Thoracic aorta (tissue), 2 donors: ENCODE measurements at places on chromosomes 12 and 14. TPM values are rescaled to one million over a fixed set of nuclear protein-coding genes. Genes with fewer than 3 reads are reported as not detected.

DNA sequence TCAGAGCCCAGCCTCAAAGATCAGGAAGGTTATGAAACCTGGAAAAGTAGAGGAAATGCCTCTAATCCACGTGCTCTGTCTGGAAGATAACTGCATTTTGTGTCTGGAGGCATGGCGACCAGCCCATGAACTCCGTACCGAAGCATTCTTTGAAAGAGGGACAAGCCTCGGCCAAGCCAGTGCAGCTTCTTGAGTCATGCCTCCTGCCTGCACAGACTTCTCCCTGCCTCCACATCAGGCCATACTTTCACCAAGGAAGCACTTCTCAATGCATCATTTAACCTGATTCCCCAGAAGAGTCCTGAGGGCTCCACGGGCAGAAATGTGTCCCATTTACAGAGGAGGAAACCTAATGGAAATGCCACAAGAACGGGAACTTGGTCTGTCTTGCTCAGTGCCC lies 3.4 kb downstream of the ACTN1 start:
- no peak for DNase-seq
- peaks cover 25% of the 10 kb centered on the region for H3K36me3 ChIP-seq
- no peaks in the 10 kb centered on the region for H3K27me3 ChIP-seq
- H3K4me3 ChIP-seq, result peak overlapping the region; percentile 99

- H3K27ac ChIP-seq, result no peak overlapping the region
- H3K36me3 ChIP-seq, result no peaks in the 10 kb centered on the region
- no peaks in the 10 kb centered on the region for H3K4me1 ChIP-seq
- no peaks in the 10 kb centered on the region for H3K27me3 ChIP-seq
Measured at GRCh38 chr14:70045844-70046535, 142.8 kb downstream of the SLC8A3 start.

DNA sequence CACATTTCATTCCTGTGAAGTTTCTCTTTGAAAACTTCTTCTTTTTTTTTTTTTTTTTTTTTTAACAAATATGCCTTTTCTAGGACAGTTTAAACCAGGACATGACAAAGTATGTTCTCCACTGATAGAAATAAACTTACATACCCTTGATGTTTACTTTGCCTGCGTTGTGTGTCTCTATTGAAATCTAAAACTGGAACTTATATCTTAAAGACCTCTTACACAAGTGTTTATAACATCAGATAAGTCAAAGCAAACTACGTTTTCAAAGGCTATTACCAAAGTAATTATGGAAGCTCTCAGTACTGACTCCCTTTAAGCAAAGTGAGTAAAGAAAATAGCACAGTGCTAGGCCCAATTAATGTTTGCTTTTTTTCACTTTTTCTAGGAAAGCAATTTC lies 30.6 kb upstream of the ISM2 start:
- DNase-seq, result no peak
- no peaks in the 10 kb centered on the region for H3K27me3 ChIP-seq
- peaks cover 11% of the 10 kb centered on the region for H3K4me1 ChIP-seq

GRCh38 chr12:8584004-8584403 lies 28.7 kb downstream of the AICDA start:
- no peaks in the 10 kb centered on the region for H3K27me3 ChIP-seq
- DNase-seq, result no peak
- no peak overlapping the region for H3K27ac ChIP-seq
- no peak overlapping the region for H3K4me3 ChIP-seq

DNA sequence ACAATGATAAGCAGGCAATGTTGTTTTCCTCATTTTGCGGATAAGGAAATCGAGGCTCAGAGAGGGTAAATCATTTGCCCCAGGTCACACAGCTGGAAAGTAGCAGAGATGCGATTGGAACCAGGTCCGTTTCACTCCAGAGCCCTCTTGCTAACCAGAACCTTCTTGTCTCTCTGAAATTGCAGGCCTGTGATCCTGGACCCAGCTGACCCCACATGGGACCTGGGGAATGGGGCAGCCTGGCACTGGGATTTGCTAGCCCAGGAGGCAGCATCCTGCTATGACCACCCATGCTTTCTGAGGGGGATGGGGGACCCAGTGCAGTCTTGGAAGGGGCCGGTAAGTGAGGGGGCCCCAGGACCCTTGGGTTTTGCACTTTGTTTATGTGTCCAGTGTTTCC lies 9.5 kb downstream of the OAS3 start:
- no peak for DNase-seq
- no peak overlapping the region for H3K27ac ChIP-seq
- peaks cover 9% of the 10 kb centered on the region for H3K36me3 ChIP-seq
- H3K4me3 ChIP-seq, result no peak overlapping the region

The KRT6A gene
- 0.68 TPM for total RNA-seq

The LRP1-AS gene
- total RNA-seq, result not detected

DNA sequence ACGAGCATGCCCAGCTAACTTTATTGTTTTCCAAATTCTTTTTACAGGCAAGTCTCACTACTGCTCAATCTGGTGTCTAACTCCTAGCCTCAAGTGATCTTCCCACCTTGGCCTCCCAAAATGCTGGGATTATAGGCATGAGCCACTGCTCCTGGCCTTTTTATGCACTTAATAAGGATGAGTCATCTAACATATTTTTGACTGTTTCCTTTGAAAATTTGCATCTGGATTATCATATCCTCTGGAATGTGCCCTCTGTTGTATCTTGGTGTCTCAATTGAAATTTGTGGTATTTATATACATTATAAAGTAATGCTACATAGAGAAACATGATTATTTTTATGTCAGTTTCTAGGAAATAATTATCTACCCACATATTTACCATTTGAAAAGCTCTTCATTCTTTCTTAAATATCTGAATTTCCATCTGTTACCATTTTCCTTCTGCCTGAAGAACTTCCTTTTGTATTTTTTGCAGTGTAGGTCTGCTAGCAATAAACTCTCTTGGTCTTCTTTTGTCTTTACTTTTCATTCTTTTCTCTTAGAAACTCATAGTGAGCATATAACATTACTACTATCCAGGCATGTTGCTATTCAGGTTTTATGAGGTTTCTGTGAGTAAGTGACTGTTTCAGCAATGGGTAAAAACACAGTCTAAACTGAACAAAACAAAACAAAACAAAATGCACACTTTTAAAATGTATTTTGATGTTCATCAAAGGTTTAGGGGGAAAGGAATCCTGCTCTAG lies 52.8 kb upstream of the CNOT2 start:
- H3K4me1 ChIP-seq, result no peaks in the 10 kb centered on the region
- H3K4me3 ChIP-seq, result no peak overlapping the region
- no peaks in the 10 kb centered on the region for H3K27me3 ChIP-seq
- no peaks in the 10 kb centered on the region for H3K36me3 ChIP-seq

GRCh38 chr14:101113108-101113612 lies 209.6 kb upstream of the RTL1 start:
- H3K27me3 ChIP-seq, result no peaks in the 10 kb centered on the region
- no peak overlapping the region for H3K4me3 ChIP-seq
- no peak overlapping the region for H3K27ac ChIP-seq
- H3K4me1 ChIP-seq, result no peaks in the 10 kb centered on the region
- no peak for DNase-seq
- H3K36me3 ChIP-seq, result no peaks in the 10 kb centered on the region

DNA sequence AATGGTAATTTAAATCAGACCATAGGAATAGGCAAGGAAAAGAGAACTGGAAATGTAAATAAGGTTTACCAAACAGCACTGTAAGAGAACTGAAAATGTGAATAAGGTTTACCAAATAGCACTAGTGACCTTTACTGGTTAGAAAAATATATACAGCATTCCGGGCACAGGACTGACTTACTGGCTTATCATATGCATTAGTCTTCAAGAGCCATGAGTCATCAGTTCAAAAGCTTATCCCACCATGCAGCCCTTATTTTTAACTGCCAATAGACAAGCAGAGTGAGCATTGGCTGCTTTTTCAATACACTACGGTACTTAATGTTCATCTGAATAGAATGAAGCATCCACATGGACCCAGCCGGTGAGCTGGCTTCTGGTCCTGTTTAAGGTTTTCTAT lies 13.0 kb upstream of the NELL2 start:
- no peak for DNase-seq
- no peaks in the 10 kb centered on the region for H3K4me1 ChIP-seq
- no peaks in the 10 kb centered on the region for H3K36me3 ChIP-seq
- no peak overlapping the region for H3K4me3 ChIP-seq

DNA sequence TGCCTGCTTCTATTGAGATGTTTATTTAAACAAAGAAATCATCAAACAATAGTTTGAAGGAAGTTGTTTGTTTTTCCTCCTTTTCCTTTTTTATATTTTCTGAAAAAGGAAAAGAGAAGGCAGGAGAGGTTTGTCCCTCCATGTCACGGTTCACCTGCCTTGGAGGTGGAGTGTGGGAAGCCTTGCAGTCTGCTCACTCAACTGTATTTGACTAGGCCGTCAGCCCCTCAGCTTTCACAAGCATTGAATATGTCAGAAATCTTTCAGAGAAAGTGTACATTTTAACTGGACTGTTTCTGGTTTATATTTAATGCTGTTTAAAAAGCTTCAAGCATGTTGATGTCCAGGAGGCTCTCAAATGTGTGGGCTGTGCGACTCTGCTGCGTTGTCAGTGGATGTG lies 370.4 kb downstream of the NPAS3 start:
- no peak for DNase-seq
- H3K27ac ChIP-seq, result no peak overlapping the region
- no peaks in the 10 kb centered on the region for H3K4me1 ChIP-seq
- H3K4me3 ChIP-seq, result no peak overlapping the region
- no peaks in the 10 kb centered on the region for H3K27me3 ChIP-seq
- no peaks in the 10 kb centered on the region for H3K36me3 ChIP-seq

The KIF26A gene
- total RNA-seq, result 3.9 TPM

DNA sequence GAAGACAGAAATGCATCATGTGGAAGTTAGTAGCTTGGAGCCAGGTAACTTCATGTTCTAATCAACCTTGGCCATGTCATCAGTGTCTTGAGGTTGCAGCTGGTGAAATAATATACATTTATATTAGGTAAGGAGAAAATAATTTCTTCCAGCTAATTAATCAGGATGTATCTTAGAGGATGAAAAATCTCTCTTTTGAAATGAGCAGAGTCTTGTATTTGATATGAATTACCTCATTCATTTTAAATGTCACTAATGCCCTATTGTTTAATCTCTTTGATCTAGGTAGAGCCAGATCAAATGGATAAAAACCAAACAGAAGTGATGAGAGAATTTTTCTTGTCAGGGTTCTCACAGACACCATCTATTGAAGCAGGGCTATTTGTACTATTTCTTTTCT lies at the start of gene OR4Q2:
Gene OR4Q2 (plus strand): TSS at position 301 of the 400 bp plus-strand sequence.
- H3K27ac ChIP-seq, result no peak within 1 kb of the TSS
- no peak for DNase-seq
- no peaks in the 10 kb centered on the region for H3K27me3 ChIP-seq
- no peaks in the 10 kb centered on the region for H3K36me3 ChIP-seq
- no peaks in the 10 kb centered on the region for H3K4me1 ChIP-seq

DNA sequence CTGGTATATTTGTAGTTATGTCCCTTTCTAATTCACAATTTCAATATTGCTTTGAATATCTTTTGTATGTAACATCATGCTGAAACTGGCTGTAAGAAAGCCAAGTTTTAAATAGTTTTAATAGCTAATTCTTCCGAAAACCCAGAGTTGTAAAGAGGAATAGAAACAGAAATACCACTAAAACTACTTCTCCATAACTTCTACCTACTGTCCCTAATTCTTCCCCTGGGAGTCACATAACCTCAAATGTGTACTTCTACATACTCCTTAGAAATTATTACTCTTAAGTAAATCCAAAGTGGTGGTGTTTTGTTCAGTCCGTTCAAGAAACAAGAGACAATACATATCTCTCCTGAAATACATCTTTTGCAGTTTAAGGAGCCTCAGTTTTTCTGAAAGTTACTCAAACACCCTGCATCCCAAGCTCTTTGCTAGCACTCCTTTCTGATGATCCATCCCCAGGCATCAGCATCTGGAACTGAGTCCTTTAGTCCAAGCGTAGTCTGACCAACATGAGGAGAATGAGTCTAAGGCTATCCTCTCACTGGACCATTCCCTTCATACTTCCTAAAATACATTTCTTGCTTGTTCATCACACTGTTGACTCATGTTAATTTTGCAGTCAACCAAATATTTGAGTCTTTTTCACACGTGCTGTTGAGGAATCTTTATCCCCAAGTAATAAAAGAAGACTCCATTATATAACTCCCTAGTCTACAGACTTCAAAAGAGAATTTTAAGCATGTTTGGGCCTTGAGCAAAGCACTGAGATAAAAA lies 214.3 kb upstream of the NUDT4 start:
- DNase-seq, result no peak
- no peak overlapping the region for H3K4me3 ChIP-seq
- H3K4me1 ChIP-seq, result peaks cover 4% of the 10 kb centered on the region
- H3K27me3 ChIP-seq, result no peaks in the 10 kb centered on the region
- H3K27ac ChIP-seq, result no peak overlapping the region
- no peaks in the 10 kb centered on the region for H3K36me3 ChIP-seq

DNA sequence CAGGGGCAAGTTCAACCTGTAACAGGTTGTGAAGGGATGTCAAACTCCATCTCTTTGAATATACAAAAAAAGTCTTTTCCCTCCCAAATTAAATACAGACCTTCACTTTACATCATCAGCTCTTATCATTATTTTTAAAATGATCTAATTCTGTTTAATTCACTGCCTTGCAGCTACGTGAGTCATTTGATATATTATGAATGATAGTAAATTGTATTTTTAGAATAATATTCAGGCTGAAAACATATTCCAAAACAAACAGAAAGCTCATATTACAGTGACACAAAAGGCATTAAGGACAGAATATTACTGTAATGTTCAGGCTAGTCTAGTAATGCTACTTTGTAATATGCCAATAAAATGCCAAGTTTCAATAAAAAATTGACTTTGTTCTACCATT lies 53.3 kb downstream of the BCAT1 start:
- no peak for DNase-seq
- H3K4me1 ChIP-seq, result peaks cover 20% of the 10 kb centered on the region
- no peak overlapping the region for H3K4me3 ChIP-seq
- H3K36me3 ChIP-seq, result no peaks in the 10 kb centered on the region

- H3K27ac ChIP-seq, result peak overlapping the region; percentile 15
- H3K27me3 ChIP-seq, result no peaks in the 10 kb centered on the region
- no peak for DNase-seq
- H3K4me3 ChIP-seq, result no peak overlapping the region
Measured at GRCh38 chr12:11656550-11656949, 7.1 kb downstream of the ETV6 start.

DNA sequence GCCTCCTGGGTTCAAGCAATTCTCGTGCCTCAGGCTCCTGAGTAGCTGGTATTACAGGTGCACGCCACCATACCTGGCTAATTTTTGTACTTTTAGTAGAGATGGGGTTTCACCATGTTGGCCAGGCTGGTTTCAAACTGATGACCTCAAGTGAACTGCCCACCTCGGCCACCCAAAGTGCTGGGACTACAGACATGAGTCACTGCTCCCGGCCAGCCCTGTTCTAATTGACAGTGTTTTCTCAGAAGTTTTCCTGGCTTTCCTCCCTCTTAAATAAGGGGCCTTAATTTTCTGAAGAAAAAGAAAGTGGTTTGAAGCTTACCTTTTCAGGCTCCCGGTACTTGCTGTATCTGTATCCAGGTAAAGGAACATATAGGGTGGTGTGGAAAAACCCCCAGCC lies 1.7 kb downstream of the HAL start:
- peaks cover 13% of the 10 kb centered on the region for H3K4me1 ChIP-seq
- H3K27me3 ChIP-seq, result no peaks in the 10 kb centered on the region
- no peak overlapping the region for H3K4me3 ChIP-seq

DNA sequence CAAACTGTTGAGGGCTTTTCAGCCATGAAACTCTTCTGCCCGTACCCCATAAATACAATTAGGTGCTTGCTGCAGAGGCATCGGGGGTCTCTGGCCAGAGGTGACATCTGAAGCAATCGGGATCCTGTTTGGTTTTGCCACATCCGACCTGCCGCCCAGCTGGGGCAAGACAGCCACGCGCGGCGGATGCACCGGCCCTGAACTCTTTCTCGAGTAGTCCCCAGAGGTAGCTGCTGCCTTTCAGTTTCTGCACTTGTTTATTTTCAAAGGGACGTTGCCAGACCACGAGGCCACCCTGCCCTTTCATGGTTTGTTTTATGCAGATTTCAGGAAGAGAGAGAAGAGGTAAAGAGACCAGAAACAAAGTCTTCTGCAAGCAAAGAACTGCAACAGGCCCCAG lies 10.6 kb upstream of the MLXIP start:
- H3K27me3 ChIP-seq, result no peaks in the 10 kb centered on the region
- H3K27ac ChIP-seq, result no peak overlapping the region
- H3K36me3 ChIP-seq, result no peaks in the 10 kb centered on the region
